ENCODE measurements at places on chromosomes 16 and 17.

DNA sequence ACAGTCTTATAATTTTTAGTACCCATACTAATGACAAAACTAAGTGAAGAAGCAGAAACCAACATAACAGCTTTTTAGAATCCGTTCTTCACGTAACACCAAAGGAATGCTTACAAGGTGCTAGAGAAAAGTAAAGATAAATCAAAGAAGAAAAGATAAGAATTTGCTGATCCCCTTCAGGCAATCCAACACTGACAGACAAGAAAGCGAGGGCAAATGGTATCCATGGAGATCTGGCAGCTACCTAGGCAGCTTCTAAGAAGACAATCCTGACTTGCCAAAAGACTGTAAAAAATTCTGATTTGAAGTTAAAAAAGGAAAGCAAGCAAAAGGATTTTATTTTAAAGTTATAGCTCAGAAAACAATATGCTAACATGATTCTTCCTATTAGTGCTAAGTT lies 14.6 kb downstream of the BBS2 start:
- DNase-seq, result no peak

DNA sequence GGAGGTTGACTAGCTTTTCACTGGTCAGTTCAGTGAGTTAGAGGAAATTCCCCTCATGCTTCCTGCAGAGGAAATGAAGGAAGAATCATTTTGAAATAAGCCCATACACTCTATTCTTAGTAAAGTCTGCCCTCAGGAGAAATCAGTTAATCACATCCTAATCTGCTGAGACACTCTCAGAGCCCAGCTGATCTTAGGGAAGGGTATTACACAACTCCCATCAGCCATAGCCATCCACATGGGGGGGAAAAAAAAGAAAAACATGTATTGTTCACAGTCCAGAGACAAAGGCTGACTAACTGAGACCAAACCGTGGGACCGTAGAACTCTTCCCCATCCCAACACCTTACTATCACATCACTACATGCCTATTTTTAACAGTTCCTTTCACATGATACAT lies 722.3 kb downstream of the CDH8 start:
- DNase-seq, result no peak

DNA sequence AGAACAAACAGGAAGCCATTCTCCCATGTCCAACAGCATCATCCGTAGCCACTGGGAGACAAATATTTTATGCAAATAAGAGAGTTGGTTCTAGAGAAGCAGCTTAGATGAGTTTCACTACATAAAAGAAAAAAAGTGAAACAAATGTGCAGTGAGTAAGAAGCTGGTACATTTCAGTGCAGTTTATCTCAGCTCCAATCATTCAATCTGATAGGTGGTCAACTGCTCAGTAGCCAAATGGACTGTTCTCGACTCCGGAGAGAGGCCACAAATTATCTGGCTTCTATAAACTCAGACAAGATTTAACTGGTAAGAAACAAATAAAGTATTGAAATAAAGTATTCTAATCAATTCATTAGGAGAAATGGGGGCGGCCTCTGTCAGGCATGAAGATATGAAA lies 68.3 kb downstream of the MAF start:
- no peak for DNase-seq

- DNase-seq, result no peak
Observed at GRCh38 chr16:87947356-87948118, 3.7 kb upstream of the BANP start.

- peak; percentile 89 for DNase-seq
Observed at GRCh38 chr17:2090804-2091534, 36.1 kb downstream of the HIC1 start.

- DNase-seq, result peak; percentile 93
Observed at GRCh38 chr17:4969047-4969550, 1.5 kb upstream of the SPAG7 start.

DNA sequence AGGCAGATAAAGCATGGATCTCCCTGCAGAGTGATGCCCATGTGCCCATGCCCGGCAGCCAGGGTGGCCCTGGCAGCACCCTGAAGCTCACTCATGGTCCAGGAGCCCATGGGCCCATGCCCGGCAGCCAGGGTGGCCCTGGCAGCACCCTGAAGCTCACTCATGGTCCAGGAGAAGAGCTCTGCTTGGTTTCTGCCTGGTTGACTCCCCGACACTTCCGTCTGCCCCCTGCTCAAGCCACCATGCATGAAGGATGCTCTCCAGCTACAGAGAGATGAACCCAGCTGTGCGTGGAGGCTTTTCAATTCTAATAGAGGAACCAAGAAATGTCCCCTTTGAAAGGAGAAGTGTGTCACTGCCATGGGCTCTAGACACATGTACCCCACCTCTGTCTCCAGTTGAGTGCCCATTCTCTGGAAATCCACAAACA lies 8.7 kb downstream of the CCL17 start:
- no peak for DNase-seq

DNA sequence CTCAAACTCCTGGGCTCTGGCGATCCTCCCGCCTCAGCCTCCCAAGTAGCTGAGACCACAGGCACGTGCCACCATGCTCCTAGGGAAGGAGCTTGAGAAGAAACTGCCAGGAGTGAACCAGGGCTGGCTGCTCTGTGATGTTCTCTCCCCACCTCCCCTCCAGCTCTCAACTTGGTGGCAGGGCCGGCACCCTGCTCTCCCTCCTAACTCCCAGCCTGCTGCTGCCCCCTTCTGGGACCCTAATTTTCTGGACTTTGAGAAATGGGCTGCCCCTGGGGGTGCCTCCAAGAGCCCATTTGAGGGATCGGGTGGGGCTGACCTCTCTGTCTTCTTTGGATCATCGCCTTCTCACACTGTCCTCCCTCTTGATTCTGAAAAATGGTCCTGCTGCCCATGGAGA lies 14.9 kb upstream of the STAT3 start:
- no peak for DNase-seq

DNA sequence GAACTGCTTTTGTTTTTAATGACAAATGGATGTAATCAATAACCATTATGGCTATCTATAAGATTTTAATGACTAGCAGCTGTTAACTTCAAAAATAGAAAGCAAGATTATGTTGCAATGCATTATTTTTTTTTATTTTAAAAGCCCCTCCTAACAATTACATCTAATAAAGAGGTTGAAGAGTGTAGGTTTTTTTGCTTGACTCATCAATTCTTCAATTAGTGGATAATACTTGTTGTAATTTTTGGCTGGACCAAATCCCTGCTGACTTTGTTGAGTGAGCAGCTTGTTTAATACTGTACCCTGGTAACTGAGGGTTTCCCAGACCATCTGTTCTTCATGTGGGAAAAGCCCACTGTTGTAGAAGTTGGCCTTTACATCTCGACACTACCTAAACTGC lies 24.2 kb downstream of the KRT25 start:
- DNase-seq, result no peak

GRCh38 chr16:27679899-27680298 lies 130.0 kb downstream of the KATNIP start:
- DNase-seq, result no peak

GRCh38 chr17:4263282-4264215 lies at the start of gene ANKFY1:
TSS of gene ANKFY1 (minus strand) at chr17:4263979. CDS start at chr17:4263941, 38 bp downstream.
- peak; percentile 53 for DNase-seq

- no peak for DNase-seq
Observed at GRCh38 chr17:1713878-1714426, 3.8 kb upstream of the TLCD2 start.

DNA sequence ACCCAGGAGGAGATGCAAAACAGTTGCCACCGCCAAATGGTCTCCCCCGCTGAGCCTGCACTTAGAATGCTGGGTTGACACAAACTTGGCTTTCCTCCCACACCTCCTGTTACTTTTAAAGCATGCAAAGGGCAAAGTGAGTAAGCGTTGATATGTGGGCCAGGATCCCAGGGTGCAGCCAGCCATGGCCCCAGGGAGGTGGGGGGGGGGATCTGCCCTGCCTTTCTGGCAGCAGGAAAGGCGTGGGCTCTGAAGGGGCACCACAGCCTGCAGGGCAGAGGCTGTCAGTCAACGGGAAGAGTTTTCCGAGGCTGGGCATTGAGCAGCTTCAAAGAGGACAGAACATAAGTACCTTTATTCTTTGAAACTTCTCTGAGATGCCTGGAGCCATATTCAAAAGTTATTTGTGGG lies 142.3 kb downstream of the ABCC12 start:
- DNase-seq, result no peak

DNA sequence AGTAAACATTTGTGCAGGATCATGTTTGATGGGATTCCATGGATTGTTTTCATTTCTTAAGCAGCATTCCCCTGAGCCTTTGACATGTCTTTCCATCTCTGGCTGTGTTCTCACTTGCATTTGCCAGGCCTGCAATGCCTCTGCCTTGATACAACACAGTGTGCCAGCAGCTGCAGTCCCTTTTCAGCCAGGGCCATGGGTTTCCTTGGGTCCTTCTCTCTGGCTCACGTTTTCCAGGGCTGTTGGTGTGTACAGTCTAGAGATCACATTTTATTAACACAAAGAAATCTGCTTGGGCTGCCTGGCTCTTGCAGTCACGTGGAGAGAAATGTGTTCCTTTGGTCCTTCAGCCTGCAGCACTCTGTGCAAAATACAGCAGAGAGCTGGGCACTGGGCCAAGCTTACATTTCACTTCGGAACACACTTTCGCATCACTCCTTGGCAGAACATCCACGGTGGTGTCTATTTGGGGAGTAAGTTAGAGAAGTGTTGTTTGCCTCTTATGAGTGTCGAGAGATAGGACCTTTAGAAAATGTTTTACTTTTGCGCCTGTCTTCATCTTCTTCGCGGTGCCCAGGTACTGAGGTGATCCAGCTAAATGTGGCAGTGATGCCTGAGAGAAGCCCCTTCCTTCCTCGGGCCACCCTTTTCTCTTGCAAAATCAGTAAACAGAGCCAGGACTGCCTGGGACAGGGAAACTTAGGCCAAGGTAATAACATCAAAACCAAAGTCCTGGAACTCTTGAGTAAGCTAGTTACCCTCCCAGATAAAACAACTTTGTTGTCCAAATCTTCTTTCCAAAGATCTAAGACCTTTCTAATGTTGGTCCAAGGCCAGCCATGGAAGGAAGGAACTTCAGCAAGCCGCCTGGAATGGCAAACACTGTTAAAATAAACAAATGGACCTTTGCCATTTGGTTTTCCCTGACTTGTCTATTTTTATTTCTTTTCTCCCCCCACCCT lies 20.9 kb downstream of the HLF start:
- no peak for DNase-seq

DNA sequence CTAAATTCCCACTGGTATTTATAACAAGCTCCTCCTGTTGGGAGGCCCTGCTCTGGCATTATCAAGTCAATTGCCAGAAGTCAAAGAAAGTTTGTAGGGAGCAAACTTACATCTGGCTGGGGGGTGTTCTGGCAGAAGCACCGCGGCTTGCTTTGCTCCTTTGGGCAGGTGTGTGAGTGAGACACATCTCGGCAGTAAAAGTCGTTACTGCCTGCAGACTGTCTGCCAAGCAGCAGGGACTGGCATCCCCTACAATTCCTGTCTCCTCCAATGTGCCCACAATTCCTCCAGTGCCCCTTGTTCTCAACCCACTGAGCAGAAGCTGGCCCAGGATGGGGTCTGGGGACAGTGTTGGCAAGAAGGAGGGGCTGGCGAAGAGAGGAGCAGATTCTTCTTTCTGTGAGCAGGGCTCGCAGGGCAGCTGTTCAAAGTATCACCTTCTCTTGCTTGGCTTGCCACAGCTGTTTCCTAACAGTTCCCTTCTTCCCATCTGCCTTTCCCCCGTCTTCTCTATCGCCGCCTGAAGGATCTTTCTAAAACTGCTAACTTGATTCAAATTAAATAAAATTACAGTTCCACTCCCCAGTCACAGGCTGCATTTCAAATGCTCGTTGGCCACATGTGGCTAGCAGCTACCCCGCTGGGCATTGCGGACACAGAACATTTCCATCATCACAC lies 30.2 kb downstream of the SPACA3 start:
- no peak for DNase-seq

DNA sequence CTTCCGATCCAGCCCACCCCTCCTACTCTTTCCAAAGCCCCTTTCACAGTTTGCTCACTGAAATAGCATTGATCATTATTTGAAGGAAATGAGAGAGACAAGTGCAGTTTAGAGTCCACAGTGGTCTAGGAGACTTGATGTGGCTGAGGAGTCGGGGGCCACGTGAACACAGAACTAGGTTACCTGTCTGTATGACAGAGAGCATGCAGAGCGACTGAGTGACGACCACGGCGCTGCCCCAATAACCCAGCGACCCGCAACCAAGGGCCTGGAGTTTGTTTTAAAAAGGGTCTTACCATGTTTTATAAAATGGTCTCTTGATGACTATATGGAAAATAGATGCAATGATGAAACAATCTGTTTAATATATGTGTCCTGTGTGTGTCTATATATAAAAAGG lies 39.5 kb downstream of the NDEL1 start:
- no peak for DNase-seq

GRCh38 chr17:11943759-11944347 lies 53.4 kb downstream of the ZNF18 start:
- no peak for DNase-seq

DNA sequence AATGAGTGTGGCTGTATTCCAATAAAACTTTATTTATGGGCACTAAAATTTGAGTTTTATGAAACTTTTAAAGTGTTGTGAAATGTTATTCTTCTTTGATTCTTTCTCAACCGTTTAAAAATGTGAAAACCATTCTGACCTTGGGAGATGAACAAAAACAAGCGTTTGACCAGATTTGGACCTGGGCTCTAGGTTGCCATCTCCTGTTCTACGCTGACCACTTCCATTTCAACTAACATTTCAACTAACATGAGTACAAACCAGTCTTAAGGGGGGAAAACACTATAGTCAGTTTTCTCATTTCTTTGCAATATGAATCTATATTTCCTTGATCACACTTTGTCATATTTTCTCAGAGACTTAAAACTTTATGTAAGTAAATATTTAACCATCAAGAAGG lies 118.4 kb upstream of the IRX5 start:
- DNase-seq, result peak; percentile 14

GRCh38 chr17:77832180-77832560 lies 126.3 kb upstream of the TNRC6C start:
- DNase-seq, result no peak

DNA sequence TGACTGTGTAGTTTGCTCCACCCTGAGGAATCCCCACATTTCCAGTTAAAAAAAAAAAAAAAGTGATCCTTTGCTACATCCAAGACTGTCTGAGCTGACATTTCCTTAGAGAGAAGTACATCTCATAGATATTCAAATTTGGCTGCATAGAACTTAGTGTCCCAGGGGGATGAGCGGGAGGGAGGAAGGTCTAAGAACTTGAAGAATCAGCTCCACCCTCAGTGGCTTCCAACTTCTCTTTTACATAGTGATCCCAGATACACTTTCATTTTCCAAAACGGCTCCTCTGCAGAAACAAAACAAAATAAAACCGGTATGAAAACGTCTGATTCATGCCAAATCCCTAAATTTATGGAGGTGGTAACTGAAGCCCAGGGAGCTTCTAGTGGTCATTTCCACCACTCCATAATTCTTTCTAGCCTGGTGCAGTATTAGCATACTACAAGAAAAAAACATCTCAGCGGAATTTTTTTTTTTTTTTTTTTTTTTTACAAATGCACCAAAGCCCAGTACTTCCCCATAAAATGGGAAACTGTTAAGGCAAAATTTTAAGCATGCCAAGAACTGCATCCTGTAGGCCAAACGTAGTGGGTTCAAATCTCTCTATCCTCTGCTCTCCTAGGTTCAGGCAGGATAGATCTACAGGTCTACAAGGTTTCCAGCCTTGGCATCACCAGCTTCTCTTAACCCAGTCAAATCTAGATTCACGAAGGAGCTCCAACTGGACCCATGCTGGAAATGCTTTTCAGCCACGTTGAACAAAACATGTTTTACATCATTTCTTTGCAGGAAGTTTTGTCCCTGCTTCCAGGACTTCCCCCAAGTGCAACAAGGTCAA lies 29.3 kb downstream of the MAF start:
- no peak for DNase-seq

GRCh38 chr16:51839727-51840462 lies 688.8 kb upstream of the SALL1 start:
- no peak for DNase-seq
